ENCODE measurements at places on chromosomes 7 and 10.

DNA sequence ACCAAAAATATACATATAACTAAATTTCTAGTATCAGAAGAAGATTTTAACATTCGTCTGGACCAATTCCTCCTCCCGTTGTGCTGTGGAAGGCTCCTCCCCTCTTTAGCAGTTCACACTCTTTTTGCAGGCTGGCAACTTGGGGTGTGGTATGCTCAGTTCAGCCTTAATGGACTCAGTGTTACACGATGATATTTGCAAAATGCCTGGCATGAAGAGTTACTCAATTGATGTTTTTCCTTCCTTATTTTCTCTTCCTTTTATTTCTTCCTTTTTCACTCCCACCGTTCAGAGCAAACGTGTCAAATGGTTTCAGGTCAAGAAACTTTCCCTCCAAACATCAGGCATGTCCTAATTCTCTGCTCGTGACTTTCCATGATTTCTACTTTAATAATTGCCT, 248.3 kb downstream of the PHF14 start:
- DNase-seq = no peak

GRCh38 chr7:12701433-12701832, 14.0 kb downstream of the ARL4A start:
- DNase-seq = no peak

- no peak for DNase-seq
Measured at GRCh38 chr10:117596706-117597105, 54.2 kb downstream of the EMX2 start.

GRCh38 chr7:2936891-2937580, 92.9 kb upstream of the GNA12 start:
- DNase-seq = no peak

Data from H54 (cell line).